ENCODE measurements at places on chromosomes 7 and 10. TPM values are rescaled to one million over a fixed set of nuclear protein-coding genes. Genes with fewer than 3 reads are reported as not detected.
A peak's percentile ranks its signal among the peaks of the same experiment; 100 is the strongest.

DNA sequence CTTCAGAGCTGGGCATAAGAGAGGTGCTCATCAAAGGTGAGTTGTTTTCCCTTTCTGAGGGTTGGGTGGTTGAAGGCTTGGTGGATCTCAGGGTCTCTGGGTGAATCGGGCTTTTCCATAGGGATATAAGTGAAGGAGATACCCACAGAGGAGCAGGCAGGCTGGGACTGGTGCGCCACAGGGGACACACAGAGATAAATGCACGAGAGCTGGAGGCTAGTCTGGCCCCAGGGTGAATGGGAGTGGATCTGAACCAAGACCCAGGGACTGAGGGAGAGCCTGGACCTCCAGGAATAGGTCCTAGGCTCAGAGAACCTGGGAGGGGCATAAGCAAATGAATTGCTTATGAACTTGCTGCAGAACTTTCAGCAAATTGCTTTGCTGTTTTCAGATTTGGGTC, 61.5 kb downstream of the LRRC18 start:
- H3K4me3 ChIP-seq = no peak overlapping the region
- no peaks in the 10 kb centered on the region for H3K27me3 ChIP-seq
- H3K4me1 ChIP-seq = no peaks in the 10 kb centered on the region
- no peak overlapping the region for H3K27ac ChIP-seq
- peaks cover 95% of the 10 kb centered on the region for H3K36me3 ChIP-seq

The ANXA8L1 gene
- total RNA-seq = not detected

The POU6F2 gene
- 0.24 TPM for total RNA-seq

DNA sequence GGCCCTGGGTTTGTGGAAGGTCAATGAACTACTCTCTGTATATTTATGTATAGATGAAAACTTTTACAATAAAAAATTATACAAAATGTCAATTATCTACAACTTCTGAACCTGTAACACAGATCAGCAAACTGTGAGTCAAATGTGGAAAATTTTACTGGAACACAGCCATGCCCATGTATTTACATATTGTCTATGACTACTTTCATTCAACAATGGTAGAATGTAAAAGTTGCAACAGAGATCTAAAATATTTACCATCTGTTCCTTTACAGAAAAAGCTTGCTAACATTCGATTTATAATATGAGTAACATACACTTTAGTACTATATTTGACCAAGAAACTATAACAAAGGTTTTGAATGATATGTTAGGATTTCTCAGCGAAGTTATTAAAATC, 481.6 kb downstream of the PARD3 start:
- H3K36me3 ChIP-seq = no peaks in the 10 kb centered on the region
- no peaks in the 10 kb centered on the region for H3K4me1 ChIP-seq
- DNase-seq = no peak
- H3K27me3 ChIP-seq = no peaks in the 10 kb centered on the region
- no peak overlapping the region for H3K27ac ChIP-seq

DNA sequence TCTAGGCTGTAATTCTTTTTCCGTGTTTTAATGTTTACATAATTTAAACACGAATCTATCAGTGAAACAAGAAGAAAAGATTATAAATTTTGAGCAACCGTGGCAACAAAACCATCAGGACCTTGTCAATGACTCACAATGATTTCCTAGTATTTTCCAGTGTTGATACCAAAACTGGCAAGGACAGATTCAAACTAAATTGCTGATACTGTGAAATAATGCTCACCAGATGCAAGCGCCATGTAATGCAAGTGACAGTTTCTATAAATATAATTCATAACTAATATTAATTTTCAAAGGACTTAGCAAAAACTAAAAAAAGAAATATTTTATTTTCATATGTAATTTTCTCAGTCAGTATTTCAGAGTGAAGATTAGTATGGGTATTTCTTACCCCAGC, 203.6 kb downstream of the LRRN3 start:
- no peak for DNase-seq
- H3K27ac ChIP-seq = no peak overlapping the region
- no peaks in the 10 kb centered on the region for H3K27me3 ChIP-seq
- no peak overlapping the region for H3K4me3 ChIP-seq
- peaks cover 3% of the 10 kb centered on the region for H3K4me1 ChIP-seq
- peaks cover 3% of the 10 kb centered on the region for H3K36me3 ChIP-seq

GRCh38 chr10:121573538-121573941, 24.7 kb downstream of the FGFR2 start:
- no peak overlapping the region for H3K4me3 ChIP-seq
- H3K27me3 ChIP-seq = no peaks in the 10 kb centered on the region
- H3K4me1 ChIP-seq = no peaks in the 10 kb centered on the region
- H3K27ac ChIP-seq = no peak overlapping the region

GRCh38 chr10:122554131-122555036, 6.2 kb upstream of the DMBT1 start:
- no peaks in the 10 kb centered on the region for H3K4me1 ChIP-seq
- no peaks in the 10 kb centered on the region for H3K36me3 ChIP-seq
- DNase-seq = no peak
- no peak overlapping the region for H3K4me3 ChIP-seq
- H3K27me3 ChIP-seq = peaks cover 7% of the 10 kb centered on the region

The CALD1 gene
- total RNA-seq = 0.33 TPM

- H3K27me3 ChIP-seq = peaks cover 4% of the 10 kb centered on the region
- no peaks in the 10 kb centered on the region for H3K4me1 ChIP-seq
- no peak overlapping the region for H3K4me3 ChIP-seq
- H3K27ac ChIP-seq = no peak overlapping the region
- no peak for DNase-seq
- H3K36me3 ChIP-seq = no peaks in the 10 kb centered on the region
Observed at GRCh38 chr10:28801247-28801646, 123.9 kb downstream of the BAMBI start.

DNA sequence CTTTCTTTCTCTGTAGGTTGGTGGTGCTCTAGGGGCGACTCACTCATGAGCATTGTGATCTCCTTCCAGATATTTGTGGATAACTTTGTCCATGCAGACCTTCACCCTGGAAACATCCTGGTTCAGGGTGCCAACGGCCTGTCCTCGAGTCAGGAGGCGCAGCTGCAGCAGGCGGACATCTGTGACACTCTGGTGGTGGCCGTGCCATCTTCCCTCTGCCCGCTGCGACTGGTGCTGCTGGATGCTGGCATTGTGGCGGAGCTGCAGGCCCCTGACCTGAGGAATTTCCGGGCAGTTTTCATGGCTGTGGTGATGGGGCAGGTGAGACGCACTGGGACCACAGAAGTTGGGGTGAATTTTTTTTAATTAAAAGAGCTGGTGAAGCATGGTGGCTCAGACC, 9.6 kb upstream of the NDUFB2 start:
- no peak for DNase-seq
- peaks cover 64% of the 10 kb centered on the region for H3K36me3 ChIP-seq
- H3K4me3 ChIP-seq = no peak overlapping the region
- no peaks in the 10 kb centered on the region for H3K27me3 ChIP-seq
- H3K4me1 ChIP-seq = no peaks in the 10 kb centered on the region

- no peaks in the 10 kb centered on the region for H3K36me3 ChIP-seq
- H3K27ac ChIP-seq = peak overlapping the region; percentile 83
- peak overlapping the region; percentile 57 for H3K4me3 ChIP-seq
- H3K27me3 ChIP-seq = no peaks in the 10 kb centered on the region
- DNase-seq = no peak
- H3K4me1 ChIP-seq = peaks cover 33% of the 10 kb centered on the region
Observed at GRCh38 chr10:70271996-70272924, 11.5 kb downstream of the NPFFR1 start.

GRCh38 chr7:7924303-7924702, 44.3 kb upstream of the GLCCI1 start:
- peaks cover 49% of the 10 kb centered on the region for H3K4me1 ChIP-seq
- no peak overlapping the region for H3K27ac ChIP-seq
- H3K4me3 ChIP-seq = no peak overlapping the region

GRCh38 chr7:232410-233248, 40.3 kb downstream of the FAM20C start:
- H3K36me3 ChIP-seq = no peaks in the 10 kb centered on the region
- H3K4me3 ChIP-seq = no peak overlapping the region
- no peak for DNase-seq
- H3K27me3 ChIP-seq = peaks cover 2% of the 10 kb centered on the region

GRCh38 chr10:80064120-80064886, 14.2 kb upstream of the TMEM254 start:
- H3K27ac ChIP-seq = no peak overlapping the region
- no peak for DNase-seq
- no peaks in the 10 kb centered on the region for H3K27me3 ChIP-seq
- H3K4me1 ChIP-seq = no peaks in the 10 kb centered on the region
- H3K36me3 ChIP-seq = no peaks in the 10 kb centered on the region

DNA sequence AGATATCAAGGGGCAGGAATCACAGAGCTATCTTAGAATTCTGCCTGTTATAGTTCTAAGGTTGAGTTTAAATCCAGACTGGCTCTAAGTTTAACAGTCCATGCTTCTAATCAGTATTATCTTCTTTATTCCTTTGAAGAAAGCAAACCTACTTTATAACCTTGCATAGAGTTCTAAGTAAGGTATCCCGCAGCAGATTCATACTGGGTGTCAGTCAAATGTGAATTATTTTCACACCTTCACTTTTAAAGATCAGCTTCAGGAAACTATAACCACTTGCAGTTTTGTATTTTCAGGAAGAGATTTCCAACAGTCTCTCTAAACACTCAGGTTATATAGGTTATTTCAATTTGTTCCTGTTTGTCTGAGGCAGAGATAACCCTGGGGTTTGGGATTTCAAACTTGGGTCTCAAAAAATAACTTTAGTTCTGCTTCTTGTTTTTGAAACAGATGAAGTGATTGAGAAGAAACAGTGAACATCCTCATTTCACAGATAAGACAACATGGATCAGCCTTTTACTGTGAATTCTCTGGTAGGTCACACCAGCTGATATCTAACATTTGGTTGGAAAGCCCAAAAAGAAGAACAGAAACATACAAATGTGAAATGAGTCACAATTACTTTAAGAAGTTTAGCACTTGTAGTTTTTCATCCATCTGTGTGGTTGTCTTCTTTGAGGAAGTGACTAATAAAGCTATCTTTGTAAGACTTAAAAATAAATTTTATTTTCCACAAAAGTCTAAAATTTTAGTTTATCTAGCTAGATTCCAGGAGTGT, 21.4 kb downstream of the STAMBPL1 start:
- no peak for DNase-seq
- H3K4me3 ChIP-seq = peak overlapping the region; percentile 65
- H3K4me1 ChIP-seq = peaks cover 65% of the 10 kb centered on the region
- H3K36me3 ChIP-seq = peaks cover 40% of the 10 kb centered on the region
- H3K27me3 ChIP-seq = no peaks in the 10 kb centered on the region
- H3K27ac ChIP-seq = peak overlapping the region; percentile 98

DNA sequence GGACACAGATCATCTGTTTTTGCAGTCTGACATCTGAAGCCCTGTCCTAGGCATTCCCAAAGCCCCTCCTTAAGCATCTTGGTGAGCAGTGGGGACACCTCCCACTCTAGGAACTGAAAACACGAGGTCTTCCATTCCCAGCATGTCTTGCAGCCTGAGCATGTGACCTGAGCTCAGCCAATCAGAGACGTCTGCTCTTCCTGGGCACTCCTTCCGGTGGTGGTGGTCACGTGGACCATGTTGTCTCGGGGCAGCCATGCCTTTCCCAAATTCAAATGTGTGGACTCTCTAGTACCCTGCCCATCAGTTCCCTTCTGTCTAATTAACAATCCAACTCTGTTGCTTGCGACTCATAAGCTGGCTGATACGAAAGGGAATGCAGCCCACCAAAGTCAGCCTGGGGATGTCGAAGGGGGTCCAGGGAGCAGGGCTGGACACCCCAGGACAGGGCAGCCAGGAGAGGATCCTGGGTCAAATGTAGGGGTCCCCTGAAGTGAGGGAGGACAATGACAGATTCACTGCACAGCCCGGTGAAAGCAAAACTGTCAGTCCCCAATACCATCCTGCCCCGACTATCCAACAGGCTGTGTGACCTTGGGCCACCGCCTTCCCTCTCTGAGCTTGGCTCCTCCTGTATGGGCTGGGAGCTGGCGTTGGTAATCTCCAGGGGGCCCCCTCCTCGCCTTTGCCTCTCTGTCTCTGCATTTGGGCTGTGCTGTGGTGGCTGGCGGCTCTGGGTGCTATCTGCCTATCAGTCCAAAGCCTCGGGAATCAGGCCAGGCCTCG, 57.4 kb upstream of the BAIAP2L1 start:
- no peak overlapping the region for H3K27ac ChIP-seq
- peaks cover 1% of the 10 kb centered on the region for H3K27me3 ChIP-seq
- no peaks in the 10 kb centered on the region for H3K36me3 ChIP-seq
- no peaks in the 10 kb centered on the region for H3K4me1 ChIP-seq
- H3K4me3 ChIP-seq = no peak overlapping the region
